ENCODE measurements at places on chromosomes 16 and 17.
A peak's percentile ranks its signal among the peaks of the same experiment; 100 is the strongest.

DNA sequence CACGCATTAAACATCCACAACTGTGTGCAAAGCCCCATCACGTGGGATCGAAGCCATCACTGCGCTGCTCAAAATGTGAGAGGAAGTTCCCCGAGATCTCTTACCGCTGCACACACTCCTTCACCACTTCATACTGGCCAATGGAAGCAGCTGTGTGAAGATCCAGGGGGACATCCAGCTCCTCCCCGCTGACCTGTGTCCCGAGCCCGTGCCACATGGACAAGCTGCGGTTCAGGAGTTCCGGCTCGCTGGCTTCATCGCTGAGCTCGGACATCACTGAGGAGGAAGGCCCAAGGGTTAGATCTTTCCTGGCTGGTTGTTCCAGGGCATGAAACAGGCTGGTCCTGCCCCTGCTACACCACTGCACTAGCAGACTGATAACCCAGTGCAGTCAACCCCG lies 4.2 kb downstream of the ANKS3 start:
- DNase-seq = no peak

GRCh38 chr17:77194179-77194578 lies 53.4 kb downstream of the SEC14L1 start:
- no peak for DNase-seq

GRCh38 chr17:49180303-49180702 lies 30.1 kb downstream of the GNGT2 start:
- DNase-seq = peak; percentile 76

- DNase-seq = no peak
Measured at GRCh38 chr16:46961373-46962353, 11.8 kb downstream of the DNAJA2 start.

GRCh38 chr16:87067836-87068761 lies 249.1 kb downstream of the C16orf95 start:
- DNase-seq = no peak

DNA sequence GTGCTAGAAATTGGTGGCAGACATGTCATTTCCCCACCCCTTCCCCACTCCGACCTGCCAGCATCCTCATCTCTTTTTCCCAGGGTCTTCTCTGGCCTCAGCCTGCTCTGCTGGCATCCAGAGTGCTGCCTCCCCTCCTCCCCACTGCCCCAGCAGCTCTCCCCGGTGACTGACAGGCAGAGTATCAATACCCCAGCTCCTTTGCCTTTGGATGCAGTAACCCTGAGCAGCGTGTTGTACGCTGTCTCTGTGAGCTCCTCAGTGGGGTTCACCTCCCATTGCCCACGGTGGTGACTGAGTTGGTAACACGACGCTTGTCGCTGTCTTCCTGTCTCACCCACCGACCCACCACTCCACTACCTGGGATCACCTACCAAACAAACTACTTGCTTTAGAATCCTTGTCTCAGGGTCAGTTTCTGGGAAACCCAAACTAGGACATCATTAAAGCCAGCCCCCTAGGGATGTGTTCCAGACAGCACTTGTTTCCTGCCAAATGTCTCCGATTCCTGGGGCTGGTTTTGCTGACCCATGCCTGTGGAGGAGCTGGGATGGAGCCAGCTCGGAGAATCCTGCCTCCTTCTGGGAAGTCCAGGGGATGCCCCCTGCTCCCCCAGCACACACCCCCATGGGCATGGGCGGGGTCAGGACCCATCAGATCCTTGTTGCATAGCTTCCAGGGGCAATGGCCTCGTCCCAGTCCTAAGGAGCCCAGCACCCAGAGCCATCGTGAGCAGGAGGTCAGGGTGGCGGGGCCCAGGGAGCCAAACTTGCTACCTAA lies 8.3 kb upstream of the SBK1 start:
- no peak for DNase-seq

DNA sequence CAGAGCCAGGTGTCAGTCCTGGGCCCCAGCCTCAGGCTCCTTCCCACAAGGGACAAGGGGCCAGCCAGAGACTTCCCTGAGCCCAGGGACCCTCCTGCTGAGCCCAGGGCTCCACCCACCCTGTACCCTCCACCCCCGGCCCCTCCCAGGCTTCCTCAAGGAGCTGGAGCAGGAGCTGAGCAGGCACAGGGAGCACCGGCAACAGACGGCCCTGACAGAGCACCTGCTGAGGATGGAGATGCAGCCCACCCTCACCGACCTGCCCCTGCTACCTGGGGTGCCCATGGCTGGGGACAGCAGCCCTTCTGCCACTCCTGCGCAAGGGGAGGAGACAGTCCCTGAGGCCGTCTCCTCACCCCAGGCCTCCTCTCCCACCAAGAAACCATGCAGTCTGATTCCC lies 4.5 kb downstream of the SCRN2 start:
- DNase-seq = no peak

DNA sequence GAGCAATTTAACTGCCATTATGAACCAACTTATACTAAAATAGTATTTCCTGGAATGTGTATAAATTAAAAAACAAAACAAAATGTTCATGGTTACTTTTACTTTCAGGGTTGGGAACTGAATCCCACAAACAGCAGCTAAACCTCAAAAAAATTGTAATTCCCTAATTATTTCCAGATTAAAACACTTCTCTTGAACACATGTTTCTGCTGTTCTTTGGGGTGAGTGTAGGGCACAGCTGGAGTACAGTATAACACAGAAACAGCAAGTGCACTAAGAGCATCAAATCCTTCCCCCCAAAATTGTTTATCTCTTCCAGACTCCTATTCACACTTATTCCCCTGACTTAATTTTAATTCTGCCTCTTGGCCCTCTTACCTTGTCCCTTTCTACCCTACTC lies 56.4 kb downstream of the KANSL1 start:
- DNase-seq = no peak

DNA sequence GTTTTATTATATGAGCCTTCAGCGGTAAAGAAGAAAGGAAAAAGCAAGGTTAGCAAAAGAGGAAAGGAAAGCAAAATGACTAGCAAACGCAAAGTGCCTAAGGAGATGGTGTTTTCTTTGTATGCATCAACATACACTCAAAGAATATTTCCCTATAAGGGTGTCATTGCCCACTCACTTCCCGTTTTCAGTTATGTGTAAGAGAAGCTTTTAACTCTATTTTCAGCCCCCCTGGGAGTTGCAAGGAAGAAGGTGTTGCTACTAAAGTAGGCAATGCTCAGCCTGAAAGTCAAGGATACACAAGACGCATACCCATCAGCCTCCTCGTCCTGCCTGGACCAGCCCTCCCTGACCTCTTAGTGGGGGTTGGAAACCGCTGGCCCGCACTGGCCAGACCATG lies 267.7 kb upstream of the ZFHX3 start:
- DNase-seq = no peak

DNA sequence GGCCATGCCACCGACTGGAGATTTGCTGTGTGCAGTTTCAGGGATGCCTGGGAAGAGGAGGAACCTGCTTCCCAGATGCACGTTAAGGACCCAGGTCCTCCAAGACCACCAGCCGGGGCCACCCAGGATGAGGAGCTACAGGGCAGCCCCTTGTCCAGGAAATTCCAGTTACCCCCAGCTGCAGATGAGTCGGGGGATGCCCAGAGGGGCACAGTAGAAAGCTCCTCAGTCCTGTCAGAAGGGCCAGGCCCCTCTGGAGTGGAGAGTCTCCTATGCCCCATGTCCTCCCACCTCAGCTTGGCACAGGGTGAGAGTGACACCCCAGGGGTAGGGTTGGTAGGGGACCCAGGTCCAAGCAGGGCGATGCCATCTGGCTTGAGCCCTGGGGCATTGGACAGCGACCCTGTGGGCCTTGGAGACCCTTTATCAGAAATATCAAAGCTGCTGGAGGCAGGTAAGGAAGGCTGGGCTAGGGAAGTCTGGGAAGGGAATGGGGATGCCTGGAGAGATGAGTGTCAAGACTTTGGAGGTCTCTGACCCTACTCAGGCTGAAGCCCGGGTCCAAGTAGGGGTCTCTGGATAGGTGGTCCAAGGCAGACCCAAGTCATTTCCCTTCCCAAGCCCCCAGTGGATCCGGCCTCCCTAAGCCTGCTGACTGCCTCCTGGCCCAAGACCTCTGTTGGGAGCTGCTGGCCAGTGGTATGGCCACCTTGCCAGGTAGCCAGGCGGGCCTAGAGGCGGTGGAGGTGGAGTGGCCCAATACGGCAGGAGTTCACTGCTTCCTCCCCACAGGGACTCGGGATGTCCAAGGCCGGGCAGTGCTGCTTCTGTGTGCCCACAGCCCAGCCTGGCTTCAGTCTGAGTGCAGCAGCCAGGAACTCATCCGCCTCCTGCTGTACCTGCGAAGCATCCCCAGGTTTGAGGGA lies 1.0 kb downstream of the PLEKHG4 start:
- DNase-seq = no peak

- DNase-seq = no peak
Measured at GRCh38 chr17:78973196-78973595, 6.5 kb downstream of the LGALS3BP start.

- no peak for DNase-seq
Measured at GRCh38 chr17:37506678-37507077, 17.0 kb downstream of the DUSP14 start.

- peak; percentile 71 for DNase-seq
Measured at GRCh38 chr17:50206604-50207293, 5.3 kb upstream of the COL1A1 start.

- DNase-seq = no peak
Measured at GRCh38 chr16:54351171-54351570, 64.6 kb upstream of the IRX3 start.

DNA sequence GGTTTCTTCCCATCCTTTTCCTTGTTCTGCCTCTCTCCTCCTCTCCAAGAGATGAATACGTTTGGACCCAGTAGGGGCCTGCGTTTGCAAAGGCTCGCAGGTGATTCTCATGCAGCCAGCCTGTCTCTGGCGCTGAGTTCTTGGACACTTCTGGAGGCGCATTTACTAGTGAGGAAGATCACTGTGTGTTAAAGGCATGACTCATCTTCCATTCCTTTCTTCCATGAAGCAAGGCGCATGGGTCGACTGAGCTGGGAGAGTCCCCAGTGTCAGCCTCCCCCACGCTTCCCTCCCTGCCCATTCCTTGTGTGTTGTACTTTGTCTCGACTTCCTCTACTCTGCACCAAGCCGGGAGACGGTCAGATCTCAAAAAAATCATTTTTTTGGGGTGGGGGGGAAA lies 159.9 kb upstream of the EEF2KMT start:
- no peak for DNase-seq

GRCh38 chr17:63859257-63859656 lies 14.2 kb downstream of the CSH2 start:
- no peak for DNase-seq

DNA sequence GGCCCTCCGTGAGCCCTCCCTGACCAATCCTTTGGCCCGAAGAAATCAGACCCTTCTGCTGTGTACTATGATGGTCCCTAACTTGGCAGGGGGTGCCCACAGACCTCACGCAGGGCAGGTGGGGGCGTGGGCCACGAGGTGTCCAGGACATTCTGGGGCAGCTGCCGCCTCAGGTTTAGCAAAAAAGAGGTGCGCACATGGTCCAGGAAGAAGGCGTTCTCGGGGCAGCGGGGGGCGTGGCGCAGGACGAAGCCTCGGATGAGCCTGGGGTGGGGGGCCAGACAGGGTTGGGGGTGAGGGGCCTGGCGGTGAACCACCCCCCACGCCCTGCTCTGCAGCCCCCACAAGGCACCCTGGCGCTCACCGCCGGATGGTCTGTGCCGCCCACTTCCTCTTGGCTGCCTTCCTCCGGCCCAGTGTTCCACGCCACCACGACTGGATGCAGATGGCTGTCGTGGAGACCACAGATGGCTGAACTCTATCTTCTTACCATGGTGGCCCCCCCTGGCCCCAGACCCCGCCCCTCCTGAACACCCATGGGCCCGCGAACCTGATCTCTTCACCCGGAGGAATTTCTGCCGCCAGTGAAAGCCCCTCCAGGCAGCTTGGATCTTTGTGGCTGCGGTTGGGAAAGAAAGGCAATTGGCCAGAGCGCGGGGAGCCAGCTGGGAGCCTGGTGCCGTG lies 14.2 kb upstream of the CRK start:
- DNase-seq = no peak

DNA sequence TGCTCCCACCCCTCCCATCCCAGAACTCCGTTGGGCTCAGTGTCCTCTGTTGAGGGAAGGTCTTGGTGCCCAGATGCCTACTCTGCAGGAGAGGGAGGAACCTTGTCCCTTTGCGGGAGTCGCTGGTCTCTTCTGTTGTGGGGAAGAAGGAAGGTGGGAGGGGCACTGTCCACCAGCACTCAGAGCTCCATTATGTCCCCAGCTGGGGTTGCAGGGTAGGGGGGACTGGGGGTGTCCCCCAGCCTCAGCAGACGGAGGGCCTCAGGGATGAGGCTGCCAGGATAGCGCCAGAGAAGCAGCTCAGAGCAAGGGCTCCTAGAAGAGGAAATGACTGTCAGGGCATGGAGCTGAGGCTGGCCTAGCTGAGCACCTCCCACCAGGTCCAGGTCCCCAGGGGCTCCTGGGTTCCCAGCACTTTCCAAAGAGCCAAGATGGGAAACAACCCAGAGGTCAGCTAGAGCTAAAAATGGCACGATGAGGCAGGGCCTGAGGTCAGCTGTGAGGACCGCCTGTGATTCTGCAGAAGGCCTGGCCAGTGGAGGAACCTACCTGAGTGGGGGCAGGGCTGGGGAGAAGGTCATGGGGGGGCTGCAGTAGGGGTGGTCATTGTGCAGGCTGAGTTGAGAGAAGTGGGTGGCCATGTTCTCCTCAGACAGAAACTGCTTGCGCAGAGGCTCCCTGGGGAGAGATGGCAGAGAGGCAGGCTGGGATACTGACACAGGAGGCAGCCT lies 893 bp downstream of the HCFC1R1 start:
- DNase-seq = no peak

- DNase-seq = no peak
Measured at GRCh38 chr17:43471585-43472160, 12.1 kb upstream of the DHX8 start.

DNA sequence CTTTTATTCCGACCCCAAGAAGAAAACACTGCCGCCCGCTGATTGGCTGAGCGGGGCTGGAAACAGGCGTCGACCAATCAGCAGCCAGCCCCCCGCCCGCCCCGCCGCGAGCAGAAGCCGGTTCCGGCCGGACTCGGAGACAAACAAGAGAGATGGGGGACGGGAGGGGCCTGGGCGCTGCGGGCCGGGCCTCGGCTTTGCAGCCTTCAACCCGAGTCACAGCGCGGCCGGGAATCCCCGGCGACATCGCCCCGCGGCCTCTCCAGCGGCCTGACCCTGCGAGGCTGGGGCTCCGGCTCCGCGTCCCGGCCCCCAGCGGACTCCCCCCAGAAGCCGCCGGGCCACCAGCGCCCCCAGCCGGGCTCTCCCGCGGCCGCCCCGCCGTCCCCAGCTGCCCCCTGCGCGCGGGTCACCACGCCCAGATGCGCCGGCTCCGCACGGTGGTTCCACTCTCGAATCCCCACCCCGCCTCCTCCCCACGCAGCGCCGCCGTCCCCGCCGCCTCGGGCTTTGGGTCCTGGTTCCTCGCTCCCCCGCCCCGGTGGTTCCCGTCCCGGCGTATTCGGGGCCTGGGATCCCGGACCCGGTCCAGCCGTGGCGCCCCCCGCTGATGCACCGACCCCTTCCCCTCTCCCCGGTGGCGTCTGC lies 346 bp upstream of the SLC43A2 start:
- DNase-seq = peak; percentile 96

- no peak for DNase-seq
Measured at GRCh38 chr17:7613769-7614424, 800 bp downstream of the FXR2 start.

DNA sequence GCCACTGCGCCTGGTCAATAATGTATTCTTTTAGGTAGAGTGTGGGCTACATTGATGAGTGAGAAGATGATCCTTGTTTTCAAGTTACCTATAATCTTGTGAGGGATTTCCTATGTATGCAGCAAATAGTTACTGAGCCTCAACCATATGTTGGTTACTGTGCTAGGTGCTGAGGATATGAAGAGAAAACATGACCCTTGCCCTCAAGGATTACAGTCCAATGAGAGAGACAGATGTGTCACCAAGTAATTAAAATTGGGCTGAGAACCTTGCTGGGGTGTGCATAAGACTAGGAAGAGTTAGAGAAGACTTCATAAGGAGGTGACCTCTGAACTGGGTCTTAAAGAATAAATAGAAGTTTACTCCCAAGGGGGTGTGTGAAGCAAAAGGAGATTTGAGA lies 7.4 kb downstream of the POLR2A start:
- no peak for DNase-seq

Measured in liver (tissue), 10 donors.